ENCODE measurements at places on chromosomes 3 and 15.
A peak's percentile ranks its signal among the peaks of the same experiment; 100 is the strongest.

DNA sequence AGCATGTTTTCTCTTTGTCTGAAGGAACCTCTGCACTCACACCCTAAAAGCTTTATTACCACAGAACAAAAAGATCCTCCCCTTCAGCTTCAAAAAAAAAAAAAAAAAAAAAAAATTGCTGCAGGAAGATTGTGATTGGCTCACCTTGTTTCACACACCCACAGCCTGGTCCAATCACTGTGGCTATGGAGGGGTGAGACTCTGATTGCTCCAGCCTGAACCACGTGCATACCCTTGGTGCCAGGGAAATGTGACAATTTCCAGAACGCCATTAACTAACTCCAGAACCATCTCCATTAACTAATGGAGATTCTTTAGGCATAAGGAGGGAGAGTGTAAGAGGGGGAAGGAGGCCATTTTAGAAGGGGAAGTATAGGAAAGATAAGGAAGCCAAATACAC is 106.5 kb upstream of the CRBN start:
- no peak for DNase-seq

DNA sequence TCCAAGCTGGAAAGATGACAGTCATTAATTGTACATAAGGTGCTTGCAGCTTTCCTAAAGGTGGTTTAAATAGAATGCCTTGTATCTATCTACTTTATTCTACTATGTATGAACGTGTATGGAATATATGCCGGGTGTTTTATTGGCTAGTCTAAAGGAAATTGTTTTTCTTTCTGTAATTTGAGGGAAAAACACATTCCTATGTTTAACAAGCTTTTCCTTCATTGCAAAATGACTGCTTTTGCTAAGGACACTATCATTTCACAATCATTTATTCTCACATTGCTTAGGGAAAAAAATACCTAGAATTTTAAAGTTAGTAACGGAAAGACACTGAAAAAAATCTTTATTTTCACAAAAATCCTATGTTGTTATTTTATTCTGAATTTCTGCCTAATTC is 141.7 kb downstream of the WDR76 start:
- DNase-seq: no peak

GRCh38 chr3:67018789-67019526 is 20.9 kb downstream of the KBTBD8 start:
- no peak for DNase-seq

- no peak for DNase-seq
Measured at GRCh38 chr3:141271279-141272030, 39.8 kb downstream of the PXYLP1 start.

DNA sequence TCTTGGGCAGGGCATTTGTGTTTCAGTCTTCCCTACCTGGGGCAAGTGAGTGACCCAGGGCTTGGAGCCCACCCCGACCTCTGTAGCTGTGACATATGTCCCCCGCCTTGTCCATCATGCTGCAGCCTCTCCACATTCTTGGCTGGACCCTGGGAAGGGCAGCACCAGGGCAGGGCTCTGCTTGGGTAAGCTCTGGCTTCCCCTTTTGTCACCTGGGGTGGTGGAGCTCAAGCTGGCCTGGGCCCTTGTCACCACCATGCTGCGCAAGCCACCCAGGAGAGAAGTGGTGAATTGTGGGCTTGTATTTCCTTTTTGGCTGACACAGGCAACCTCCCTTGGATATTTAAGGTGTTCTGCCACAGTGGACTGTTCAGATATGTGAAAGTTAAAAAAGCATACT is 29.3 kb downstream of the SPSB4 start:
- DNase-seq: no peak

DNA sequence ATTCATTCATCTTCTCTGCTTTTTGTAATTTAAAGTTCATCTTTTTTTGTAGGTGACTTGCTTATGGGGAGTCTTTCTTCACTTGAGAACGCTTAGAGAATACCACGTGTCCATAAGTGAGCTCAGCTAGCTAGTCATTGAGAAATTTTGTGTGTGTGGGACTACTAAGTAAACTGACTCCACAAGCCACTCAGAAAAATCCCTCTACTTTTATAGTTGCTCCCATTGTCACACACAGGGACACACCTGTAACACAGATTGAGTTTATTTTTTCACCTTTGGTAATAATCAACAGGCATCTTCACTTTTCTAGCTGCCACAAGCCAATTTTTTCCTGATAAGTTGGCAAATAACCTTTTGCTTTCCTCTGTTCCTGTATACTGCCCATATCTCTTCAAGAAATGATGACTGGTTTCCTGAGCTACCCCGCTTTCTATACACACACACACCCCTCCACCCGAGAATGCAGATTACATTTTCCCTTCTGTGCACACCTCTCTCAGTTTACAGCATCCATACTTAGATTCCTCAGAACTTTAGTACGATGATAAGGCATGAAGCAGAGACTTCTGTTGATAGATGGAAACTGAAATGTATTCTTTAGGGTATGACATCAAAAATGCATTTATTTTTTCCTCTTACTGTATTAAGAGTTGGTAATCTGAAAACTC is 4.6 kb downstream of the TSC22D2 start:
- no peak for DNase-seq

DNA sequence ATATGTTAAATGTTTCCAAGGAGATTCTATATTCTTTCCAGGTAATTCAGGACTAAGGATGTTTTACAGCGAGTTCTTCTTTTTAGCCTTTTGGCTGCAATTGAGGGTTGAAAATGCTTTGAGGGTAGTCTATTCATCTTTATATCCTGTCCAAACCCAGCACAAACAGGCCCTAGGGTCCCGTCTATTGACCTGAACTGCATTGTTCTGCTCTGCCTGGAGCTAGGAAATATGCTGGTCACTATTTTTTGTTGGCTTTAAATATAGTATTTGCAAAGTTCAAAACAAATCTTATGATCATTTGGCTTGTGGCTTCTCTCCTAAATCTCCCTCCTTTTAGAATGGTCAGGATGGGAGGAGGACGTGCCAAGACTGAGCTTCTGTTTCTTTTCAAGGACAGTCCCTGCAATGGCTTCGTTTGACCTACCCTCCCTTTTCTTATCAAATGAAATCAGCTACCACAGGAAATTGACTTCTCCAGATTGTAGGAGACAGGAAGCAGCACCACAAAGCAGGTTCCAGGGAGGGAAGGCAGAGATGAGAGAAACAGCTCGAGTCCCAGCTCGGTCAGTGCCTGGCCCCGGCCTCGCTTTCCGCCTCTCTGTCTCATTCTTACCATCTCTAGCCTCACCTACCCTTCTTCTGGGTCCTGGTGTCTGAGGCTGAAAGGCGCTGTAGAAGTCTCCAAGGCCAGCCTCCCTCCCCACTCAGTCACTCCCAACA is 27.6 kb upstream of the NRROS start:
- DNase-seq: no peak

DNA sequence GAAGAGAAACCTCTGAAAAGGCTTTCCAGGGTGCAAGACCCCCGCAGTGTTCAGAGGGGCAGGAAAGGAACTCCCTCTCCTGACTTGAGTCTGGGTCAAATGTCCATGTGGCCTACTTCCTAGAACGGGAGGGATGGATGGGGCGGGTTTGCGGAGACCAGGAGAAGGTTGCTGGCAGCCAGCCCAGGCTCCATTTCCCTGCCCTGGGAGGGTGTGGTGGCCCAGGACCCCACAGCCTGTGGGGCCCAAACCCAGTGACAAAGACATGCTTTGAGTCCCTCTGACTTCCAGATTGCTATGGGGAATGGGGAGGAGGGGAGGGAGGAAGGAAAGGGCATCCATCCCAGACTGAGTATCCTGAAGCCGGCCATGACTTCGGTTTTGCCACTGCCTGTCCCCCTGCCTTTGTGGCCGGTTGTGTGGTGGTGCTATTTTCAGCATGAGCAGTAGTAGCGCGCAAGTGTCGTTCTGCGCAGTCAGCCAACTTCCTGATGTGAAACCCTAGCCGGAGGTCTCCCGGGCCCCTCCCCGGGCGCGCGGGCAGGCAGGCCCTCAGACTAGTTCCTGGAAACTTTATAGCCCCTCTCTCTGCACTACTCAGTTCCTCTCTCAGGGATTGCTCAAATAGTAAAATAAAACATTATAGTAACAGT is 24.4 kb downstream of the MAGEF1 start:
- DNase-seq: no peak

- DNase-seq: no peak
Measured at GRCh38 chr3:38711321-38711720, 61.8 kb upstream of the SCN5A start.

GRCh38 chr3:59872128-59872527 is 822.3 kb upstream of the CFAP20DC start:
- no peak for DNase-seq

GRCh38 chr3:150737874-150738679 is 24.9 kb downstream of the SIAH2 start:
- no peak for DNase-seq

GRCh38 chr3:10738688-10739372 is 77.2 kb upstream of the SLC6A11 start:
- DNase-seq: peak; percentile 13

DNA sequence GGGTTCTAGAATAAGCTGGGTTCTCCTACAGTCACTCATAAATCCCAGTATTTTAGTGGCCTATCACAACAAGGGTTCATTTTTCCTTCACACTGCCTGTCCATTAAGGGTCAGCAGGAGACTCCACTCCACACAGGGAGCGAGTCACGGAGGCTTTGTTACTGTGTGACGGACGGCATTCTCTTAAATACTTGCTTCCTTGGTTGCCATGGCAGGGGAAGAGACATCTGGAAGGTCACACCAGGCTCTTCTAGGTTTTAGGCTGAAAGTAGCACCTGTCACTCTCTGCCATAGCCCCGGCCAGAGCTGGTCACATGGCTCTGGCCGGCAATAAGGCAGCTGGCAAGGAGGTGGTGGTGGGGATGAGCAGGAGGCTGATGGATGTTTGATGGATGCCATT is 89.4 kb upstream of the ANKRD34C start:
- no peak for DNase-seq

DNA sequence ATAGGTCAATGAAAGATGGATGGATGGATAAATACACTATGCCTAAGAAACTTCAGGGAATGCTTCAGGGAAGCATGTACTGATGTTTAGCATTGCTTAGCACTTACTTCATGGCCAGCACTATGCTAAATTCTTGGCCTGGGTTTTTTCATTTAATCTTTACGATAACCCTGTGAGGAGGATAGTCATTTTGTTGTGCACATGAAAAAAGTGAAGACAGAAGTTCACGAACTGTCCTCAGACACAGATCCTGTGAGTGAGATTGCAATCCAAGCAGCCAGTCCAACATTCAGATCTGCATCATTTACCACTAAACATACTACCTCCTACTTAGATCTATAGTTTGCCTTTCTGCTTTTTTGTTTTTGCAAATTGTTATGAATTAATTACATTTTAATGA is 510.8 kb upstream of the AGTR1 start:
- DNase-seq: no peak

DNA sequence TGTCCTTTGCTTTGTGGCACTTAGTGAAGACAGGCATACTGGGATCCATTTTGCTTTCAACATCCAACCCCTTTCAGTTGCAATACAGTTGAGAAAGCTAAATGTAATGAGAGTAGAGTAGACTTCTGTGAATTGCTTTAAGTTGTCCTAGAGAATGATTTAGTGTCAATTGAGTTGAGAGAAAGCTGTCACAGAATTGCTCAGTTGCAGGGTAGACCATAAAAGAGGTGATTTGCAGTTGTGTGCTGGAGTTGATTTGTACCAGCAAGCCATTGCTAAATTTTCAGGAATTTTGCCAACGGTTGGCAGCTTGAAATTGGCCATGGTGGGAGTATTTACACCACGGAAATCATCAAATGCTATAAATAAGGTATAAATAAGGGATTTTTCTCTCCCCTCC is 2.2 kb downstream of the ABHD5 start:
- DNase-seq: no peak

- DNase-seq: no peak
Measured at GRCh38 chr3:49675912-49676311, 1.8 kb downstream of the APEH start.

GRCh38 chr3:138470687-138471086 is 36.3 kb downstream of the ESYT3 start:
- DNase-seq: no peak

DNA sequence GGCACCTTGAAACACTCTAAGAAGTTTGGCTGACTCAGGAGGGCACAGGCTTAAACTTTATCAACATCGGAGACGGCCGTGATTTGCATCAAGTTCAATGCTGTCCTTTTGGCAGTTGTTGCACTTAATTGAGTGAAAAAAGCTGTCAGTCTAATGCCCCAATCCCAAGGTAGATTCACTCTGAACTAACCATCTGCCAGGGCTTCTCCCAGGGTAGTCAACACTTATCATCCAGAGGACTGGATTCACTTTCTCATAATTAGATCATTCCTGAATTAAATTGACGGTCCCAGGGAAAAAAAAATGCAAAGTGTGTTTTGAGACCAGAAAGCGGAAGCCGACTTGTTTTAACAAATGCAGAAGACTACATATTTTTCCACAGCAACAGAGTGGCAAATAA is 28.5 kb downstream of the RORA start:
- DNase-seq: peak; percentile 8

GRCh38 chr3:186506857-186507256 is 37.3 kb downstream of the CRYGS start:
- no peak for DNase-seq

GRCh38 chr15:71754660-71755059 is 55.7 kb upstream of the NR2E3 start:
- no peak for DNase-seq

- DNase-seq: no peak
Measured at GRCh38 chr3:31772272-31772671, 208.8 kb downstream of the OSBPL10 start.

- DNase-seq: no peak
Measured at GRCh38 chr3:55267206-55267930, 219.7 kb downstream of the WNT5A start.

DNA sequence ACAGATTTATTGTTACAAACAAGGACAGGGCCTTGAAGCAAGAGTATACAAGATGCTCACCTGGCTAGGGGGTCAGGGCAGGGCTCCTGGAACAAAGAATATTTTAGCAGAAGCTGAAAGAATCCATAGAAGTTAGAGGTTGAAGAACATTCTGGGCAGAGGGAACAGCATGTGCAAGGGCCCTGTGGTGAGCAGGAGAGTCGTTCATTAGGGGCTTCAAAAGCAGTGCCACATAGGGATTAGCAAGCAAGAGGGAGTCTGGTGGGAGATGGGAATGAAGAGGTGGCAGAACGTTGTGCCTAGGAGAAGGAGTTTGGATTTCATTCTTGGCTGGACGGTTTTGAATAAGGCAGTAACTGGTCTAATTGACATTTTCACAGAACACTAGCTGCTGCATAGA is 22.9 kb downstream of the DNAJB8 start:
- no peak for DNase-seq

GRCh38 chr15:71792521-71792920 is 17.8 kb upstream of the NR2E3 start:
- no peak for DNase-seq

GRCh38 chr15:64634027-64634426 is 141.4 kb downstream of the RBPMS2 start:
- no peak for DNase-seq

DNA sequence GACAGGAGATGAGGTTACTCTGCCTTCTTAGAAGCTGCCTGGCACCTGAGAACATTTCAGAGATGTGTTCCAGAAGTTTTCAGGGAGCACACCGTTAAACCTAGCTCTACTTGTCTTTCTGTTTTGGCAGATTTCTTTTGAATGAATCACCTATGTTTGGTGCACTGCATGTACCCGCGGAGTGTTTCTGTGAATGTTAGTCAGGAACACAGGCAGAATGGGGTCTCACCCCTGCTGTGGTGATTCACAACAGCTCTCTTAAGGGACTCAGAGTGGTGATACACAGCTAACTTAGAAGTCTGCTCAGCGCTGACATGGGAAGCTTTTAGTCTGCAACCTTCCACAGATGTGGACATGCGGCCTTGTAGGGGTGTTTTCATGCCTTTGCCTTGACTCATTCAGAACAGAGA is 24.0 kb downstream of the TSEN2 start:
- DNase-seq: no peak
